ENCODE measurements at places on chromosomes 6 and 20.

DNA sequence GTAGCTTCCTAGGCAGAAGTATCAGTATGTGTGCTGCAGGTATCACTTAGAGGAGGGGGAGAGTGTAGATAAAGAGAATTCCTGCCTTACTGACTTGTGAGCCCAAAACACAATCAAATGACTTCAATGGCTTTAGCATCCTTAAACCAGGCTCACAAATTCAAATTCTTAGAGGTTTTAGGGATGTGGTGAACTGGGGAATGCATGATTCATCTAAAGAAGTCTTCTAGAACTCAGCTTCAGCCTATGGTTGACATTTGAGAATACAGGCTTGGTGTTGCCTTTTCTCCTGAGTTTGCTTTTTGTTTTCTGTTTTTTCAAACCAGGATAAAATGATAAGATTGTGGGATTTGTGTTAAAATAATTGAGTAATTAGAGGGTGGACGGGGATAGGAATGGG, 14.4 kb downstream of the SNRPC start:
- peak; percentile 42 for DNase-seq

DNA sequence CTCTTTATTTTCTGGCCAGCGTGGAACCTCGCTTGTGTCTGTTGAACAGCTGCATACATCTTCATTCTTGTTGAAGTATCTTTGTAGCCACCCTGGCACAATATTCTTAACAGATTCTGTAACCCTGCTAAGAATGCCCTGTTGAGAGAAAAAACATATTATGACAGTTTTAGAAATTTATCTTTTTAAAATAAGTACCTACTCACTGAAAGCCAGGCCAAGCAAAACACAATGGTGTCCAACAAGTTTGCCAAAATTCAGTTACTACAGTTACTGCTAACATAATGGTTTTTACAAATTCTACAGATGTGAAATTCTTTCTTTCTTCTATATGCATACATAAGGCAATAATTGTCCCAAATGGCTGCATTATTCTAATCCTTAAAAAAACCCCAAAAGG, 18.2 kb downstream of the NUP153 start:
- peak; percentile 11 for DNase-seq

GRCh38 chr6:163284151-163284550, 130.4 kb upstream of the QKI start:
- no peak for DNase-seq

DNA sequence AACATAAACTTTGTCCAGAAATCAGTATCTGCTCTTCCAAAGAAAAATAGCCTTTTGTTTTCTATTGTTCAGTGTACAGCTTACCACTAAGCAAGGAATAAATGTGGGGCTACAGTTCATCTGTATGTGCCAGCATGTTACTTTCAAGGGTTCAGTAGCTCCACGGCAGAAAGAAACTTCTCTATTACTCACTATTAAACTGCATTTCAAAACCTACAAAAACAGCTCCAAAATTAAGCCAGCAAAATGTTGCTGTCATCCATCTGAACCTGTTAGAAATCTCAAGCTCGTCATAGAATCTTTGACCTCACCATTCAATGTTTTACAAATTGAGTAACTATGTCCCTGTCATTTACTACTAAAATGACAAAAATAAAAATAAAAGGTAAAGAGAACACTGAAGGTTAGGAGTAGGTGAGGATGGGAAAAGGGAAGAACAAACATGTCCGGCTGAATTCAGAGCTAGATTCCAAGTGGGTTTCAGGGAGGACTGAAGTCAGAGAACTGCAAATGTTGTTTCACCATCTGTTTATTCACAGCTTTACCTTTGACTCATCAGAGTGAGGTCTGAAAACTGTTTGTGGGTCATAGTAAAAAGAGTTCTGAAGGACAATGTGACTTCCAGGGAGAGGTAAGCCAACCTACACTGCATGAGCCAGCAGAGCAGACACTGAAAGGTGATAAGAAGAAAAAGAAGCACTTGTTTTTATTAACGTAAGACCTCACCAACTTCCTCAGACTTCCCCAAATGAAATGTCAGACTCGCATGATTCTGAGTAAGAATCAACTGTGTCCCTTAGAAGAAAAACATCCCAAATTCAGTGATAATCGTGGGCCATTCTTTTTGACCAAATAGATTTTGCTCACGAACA, 62.0 kb downstream of the ATXN1 start:
- DNase-seq: no peak

- DNase-seq: no peak
Observed at GRCh38 chr6:168636147-168637004, 195.4 kb downstream of the SMOC2 start.

DNA sequence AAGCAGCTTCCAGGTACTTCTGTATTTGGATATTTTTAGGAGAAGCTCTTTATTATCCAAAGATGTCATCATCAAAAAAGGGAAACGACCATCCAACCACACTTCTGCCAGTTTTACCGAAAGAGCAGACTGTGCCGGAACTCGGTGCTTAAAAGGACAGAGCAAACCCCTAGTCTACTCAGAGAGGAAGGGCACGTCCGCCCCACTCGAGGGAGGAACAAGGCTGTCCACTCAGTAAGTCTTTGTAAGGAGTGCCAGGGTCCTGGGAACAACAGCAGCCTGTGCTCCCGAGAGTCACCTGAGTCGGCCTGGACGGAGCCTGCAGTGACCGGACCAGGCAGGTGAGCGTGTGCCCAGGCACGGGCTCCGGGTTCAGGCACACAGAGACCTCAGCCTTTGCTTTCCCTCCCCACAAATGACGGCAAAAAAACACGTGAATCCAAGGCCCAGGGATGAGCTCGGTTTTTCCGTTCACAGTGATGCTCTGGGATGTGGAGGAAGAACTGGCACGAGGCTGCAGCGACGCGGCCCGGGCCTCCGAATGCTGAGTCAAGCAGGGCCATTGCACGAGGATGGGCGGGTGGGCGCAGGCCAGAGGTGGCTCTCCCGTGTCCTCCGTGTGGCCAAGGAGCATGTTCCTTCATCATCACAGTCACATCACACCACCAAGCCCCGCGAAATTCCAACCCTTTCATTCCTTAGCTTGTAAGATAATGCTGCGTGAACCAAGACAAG, 17.4 kb upstream of the SLCO4A1 start:
- DNase-seq: no peak

- DNase-seq: no peak
Observed at GRCh38 chr6:27611451-27611850, 138.5 kb upstream of the ZNF184 start.

DNA sequence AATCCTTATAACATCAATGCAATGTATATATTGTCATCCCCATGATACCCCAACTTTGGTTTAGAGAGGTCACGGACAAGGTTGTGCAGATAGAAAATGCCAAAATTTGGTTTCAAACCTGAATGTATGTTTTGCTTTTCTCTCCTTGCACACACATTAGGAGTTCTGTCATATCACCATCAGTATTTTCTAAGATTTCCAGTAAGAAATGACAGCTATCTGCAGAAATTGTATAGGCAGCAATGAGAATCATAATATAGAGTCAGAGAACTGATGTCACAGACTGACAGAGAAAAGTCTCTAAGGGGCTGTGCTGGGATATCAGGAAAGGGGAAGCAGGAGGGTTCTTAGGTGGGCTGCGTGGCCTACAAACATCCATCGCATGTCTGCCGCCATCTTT, 140.0 kb downstream of the AKAP7 start:
- DNase-seq: no peak

GRCh38 chr6:148954934-148955333, 208.1 kb downstream of the UST start:
- DNase-seq: no peak

- DNase-seq: no peak
Observed at GRCh38 chr20:58044931-58045555, 183.4 kb downstream of the ANKRD60 start.

- DNase-seq: no peak
Observed at GRCh38 chr6:23334360-23334759, 765.0 kb downstream of the HDGFL1 start.

DNA sequence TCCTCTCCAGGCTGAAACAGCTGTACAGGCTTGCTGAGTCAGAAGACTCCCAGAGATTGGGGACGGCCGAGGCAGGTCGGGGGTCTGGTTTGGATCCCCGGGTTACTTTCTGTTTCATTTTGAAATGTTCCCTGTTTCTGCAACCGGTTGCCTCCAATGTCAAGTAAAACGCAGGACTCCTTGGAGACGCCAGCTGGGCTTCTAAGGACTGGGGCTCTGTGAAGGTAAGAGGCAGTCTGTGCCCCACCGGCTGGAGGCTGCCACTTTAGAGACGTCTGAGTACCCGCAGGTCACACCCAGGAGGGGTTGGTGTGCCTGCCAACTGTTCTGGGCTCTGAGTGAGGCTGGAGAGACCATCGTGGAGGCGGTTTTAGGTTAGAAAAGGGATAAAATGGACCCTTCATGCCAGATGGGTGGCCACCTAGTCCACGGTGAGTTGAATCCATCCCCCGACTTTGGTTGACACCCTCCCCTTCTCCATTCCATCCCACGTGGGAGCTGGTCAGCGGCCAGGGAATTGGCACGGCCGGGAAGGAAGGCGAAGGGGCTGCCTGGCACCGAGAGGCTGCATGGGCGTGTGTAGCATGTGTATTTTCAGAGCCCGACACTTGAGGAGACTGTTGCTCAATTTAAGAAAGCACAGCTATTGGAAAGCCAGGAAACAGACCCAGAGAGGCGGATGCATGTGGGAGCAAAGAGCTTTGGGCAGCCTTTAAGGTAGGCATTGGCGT, 240.9 kb downstream of the PHACTR1 start:
- DNase-seq: no peak

- no peak for DNase-seq
Observed at GRCh38 chr6:29943053-29943966, 978 bp downstream of the HLA-A start.

- no peak for DNase-seq
Observed at GRCh38 chr6:132530293-132530974, 7.6 kb upstream of the TAAR9 start.

GRCh38 chr20:43844778-43845614, 69.7 kb upstream of the TOX2 start:
- DNase-seq: peak; percentile 94

GRCh38 chr6:35681298-35681697, 7.4 kb downstream of the FKBP5 start:
- no peak for DNase-seq

GRCh38 chr20:40932436-40932835, 96.2 kb upstream of the TOP1 start:
- DNase-seq: no peak

DNA sequence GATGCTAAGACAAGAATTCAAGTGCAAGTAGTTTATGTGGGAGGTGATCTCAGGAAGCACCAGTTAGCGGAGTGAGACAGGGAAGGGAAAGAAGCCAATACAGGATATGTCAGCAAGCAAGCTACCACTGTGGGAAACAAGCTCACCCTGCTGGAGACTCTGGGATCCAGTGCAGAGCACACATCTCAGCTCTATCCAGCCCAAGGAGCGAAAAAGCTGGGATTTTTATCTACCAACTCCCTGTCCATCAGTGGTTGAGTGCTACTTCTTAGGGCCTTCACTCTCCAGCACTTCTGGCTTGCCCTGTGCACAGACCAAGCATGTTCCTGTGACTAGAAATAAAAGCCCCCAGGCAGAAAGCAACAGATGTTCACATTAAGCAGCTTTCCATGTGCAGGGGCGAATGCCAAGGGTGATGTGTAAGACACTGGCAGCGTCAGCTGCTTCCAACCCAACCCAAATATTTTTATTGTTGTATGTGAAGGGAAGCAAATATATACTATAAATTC, 10.8 kb upstream of the RNF24 start:
- no peak for DNase-seq

- DNase-seq: no peak
Observed at GRCh38 chr20:25408170-25408547, 686 bp downstream of the GINS1 start.

DNA sequence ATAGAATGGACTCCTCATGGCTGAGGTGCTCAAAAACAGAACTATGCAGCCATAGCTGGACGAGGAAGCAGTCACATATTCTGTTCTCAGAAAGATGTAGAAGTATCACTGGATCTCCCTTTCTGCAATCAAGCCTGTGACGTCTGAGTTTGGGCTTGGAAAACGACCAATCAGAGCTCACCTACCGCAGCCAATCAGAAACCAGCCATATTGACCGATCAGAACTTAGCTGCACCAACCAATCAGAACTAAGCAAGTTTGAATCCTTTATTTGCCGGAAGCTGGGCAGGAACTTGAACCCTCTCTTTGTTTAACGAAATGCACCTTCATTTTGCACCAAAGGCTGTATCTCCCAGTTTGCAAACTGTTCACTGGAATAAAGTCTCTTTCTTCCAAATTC, 21.8 kb upstream of the RAB23 start:
- no peak for DNase-seq

GRCh38 chr6:5208471-5208971, 52.2 kb downstream of the LYRM4 start:
- peak; percentile 43 for DNase-seq

DNA sequence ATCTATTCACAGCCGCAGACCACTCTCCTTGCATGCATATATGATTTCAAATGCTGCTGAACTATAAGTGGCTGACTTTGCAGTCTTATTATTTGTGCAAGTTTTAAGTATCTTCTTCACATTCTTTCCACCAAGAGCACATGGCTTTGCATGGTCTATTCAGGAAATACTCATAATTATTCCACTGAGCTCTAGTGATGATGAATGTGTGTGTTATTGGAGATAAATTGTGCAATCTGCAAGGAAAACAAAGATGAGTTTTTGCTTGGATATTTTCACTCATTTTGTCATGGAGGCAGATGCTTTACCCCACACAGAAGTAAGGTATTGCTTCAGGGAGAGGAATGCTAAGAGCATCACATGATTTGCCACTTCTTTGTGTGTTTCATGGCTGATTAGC, 764.6 kb downstream of the TBC1D32 start:
- DNase-seq: no peak

GRCh38 chr6:106539936-106540335, 89.4 kb downstream of the RTN4IP1 start:
- no peak for DNase-seq

DNA sequence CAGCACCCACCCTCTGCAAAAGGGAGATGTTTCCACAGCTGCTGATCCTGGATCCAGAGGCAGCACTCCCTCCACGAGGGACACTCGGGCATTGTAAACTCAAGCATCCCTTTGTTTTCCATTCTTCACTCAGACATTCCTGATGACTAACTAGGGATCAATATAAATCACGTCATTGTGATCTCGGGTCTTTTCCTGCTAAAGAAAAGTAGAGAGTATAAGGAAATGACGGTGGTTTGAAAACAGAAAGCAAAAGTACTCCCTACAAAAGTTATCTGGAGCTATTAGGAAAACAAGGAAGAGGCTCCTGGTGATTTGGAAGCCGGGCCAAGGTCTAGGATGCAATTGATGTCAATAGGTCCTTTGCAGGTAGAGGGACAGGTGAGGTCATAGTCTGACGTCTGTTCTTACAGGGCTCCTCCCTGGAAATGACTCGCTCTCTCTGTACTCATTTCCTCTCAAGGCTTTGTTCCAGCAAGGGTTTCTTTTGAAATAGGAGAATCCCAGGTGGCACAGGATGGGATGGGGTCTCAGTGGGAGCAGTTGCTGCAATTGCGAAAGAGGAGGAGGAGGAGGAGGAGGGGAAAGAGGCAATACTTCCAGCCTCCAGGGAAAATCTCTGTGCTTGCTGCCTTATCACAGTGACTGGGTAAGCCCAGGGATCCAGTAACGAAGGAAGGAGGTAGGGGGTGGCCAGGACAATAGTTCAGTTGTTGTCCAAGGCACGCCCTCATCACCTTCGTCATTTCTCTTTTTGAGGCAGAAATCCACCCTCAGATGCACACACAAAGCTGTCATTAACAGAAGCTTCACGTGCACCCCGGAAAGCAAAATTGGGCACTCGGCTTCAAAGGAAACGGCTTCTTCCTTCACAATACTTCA, 222.8 kb downstream of the LY86 start:
- peak; percentile 10 for DNase-seq
